ENCODE measurements at places on chromosomes 16 and 17.

- peak; percentile 87 for DNase-seq
Measured at GRCh38 chr17:2797637-2798036, 1.4 kb downstream of the RAP1GAP2 start.

DNA sequence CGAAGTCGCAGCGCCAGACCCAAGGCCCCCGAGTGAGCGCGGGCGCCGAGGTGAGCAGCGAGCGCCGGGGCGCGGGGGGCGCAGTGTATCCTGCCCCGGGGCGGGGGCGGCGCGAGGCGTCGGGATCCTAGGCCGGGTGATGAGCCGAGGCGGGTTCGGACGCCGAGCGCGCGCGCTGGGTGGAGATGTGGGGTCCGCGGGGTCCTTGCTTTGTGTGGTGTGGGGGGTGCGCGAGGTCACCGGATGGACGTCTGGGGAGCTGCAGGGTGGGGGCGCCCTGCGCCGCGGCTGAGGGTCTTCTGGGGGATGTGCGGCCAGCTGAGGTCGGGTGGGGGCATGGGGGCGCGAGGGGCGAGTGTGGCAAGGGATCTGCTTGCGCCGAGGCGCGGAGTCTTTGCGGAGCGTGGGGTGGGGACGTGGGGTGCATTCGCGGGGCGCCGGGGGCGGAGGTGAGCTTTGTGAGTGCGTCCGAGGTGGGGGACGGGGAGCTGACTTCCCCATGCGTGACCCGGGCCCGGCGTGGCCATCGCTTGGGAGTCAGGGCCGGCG lies 560 bp downstream of the RAI1 start:
- DNase-seq, result no peak

DNA sequence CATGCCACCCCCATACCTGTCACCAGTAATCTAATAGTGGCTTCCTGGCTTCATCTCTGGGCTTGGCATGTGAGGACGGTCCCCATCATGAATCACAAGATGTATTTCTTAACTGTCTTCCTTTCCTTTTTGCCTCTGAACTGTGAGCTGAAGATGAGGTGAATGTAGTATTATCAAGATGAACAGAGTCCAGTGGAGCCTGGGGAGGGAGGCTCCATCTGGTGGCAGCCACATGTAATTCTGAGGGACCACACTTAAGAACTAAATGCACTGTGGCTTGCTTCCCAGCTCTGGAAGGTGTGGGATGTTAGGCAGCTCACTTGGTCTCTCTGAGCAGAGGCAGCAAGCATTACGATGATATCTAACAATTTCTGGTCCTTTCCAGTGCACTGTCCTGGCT lies 354.9 kb upstream of the ASIC2 start:
- DNase-seq, result no peak

GRCh38 chr16:24255456-24256371 lies at the start of gene CACNG3:
CACNG3 (plus strand) TSS chr16:24256335; CDS start chr16:24256755, 420 bp downstream.
- no peak for DNase-seq

DNA sequence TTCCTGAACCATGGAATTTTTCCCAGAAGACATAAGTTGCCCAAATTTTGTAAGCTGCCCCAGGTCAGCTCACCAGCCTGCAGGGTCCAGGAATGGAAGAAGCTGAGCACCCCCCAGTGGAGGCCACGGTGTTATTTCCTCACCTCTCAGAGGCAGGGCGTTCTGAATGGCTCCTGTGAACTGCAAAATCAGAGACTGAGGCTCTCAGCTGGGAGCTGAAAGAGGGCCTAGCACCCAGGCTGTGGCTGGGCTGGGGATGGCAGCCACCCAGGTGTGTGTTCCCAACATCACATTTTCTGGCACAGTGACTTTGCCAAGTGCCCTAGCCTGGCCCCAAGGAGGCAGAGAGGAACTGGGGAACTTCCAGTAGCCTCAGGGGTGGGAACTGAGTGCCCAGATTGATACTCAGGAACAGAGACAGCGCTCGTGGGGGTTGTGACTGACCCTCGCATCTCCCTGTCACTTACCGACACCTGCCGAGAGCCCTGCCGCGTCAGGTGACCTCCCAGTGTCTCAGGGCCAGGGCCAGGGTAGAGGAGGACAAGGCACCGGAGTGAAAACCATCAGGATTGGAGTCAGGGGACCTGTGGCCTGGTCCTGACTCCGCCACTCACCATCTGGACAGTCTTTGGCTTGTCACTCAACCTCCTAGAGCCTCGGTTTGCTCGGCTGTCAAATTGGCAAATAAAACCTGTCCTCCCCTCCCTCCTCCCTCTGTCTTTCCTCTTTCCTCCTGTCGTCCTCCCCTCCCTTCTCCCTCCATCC lies 11.3 kb downstream of the CACNG4 start:
- no peak for DNase-seq

DNA sequence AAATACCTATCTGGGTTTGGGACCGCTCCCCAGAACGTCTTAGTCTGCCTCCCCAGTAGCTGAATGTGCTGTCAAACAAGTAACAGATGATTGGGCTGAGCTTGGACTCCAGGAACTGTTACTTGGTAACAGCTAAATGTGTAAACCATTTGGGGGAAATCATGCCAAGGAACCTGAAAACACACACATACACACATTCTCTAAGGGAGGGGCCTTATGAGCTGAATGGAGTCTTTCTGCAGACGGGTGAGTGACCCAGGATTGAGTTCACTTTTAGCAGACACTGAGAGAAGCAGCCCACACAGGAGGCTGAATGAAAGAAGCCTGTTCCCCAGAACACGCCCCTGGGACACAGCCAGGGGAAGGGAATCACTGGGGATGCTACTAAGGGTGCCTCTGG lies 1.6 kb downstream of the ACLY start:
- no peak for DNase-seq

DNA sequence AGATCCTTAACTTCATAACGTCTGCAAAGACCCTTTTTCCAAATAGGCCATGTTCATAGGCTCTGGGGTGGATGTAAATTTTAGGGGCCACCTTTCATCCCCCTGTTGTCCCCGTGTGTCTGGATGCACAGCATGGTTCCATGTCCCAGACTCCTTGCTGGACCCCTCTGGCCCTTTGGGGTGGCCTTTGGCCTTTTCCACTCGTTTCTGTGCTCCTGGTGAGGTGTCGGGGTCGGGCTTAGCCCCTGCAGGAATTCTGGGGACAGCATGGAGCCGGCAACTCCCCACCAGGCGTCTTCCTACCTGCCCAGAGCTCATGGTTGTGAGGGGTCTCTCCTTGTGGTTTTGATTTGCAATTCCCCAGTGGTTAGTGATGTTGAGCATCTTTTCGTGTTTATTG lies 183.5 kb downstream of the SEC14L1 start:
- DNase-seq, result no peak

GRCh38 chr17:81309140-81309858 lies 14.2 kb upstream of the SLC38A10 start:
- no peak for DNase-seq

- no peak for DNase-seq
Measured at GRCh38 chr16:75323933-75324332, 72.5 kb upstream of the BCAR1 start.

DNA sequence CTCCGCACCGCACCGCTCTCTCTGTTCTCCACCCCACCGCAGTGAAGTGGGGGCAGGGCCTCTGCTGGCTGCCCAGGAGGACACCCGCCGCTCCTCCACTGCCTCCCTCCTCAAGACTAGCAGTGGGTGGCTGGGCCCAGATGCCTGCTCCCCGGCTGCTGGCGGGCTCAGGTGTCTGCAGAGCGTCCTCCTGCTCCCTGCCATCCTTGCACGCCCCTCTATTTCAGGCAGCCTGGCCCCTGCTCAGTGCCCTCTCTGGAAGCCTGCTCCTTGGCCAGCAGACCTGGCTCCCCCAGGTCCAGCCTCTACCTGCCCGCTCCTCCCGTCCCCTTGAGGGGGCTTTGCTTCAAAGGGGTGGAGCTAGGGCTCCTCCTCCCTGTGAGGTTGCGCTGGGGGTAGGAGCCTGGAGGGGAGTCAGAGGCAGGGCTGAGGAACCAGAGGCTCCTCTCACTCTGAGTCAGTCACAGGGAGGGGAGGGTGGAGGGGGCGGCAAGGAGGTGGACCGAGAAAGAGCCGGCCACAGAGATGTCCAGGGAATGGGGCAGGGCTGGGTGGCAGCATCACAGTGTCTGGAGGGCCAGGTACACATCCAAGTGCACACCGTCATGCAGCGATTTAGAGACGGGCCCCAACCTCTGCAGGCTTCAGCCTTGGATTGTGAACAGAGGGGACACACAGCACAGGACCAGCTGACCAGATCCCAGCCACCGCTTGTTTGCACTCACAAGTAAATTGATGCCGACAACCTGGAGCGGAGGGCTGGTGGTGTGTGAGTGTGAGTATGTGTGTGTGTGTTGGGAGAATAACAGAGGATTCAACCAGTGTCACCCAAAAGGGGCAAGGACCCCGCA lies 9.8 kb upstream of the TMEM92 start:
- no peak for DNase-seq

- DNase-seq, result no peak
Measured at GRCh38 chr17:68941761-68942160, 13.4 kb downstream of the ABCA8 start.

DNA sequence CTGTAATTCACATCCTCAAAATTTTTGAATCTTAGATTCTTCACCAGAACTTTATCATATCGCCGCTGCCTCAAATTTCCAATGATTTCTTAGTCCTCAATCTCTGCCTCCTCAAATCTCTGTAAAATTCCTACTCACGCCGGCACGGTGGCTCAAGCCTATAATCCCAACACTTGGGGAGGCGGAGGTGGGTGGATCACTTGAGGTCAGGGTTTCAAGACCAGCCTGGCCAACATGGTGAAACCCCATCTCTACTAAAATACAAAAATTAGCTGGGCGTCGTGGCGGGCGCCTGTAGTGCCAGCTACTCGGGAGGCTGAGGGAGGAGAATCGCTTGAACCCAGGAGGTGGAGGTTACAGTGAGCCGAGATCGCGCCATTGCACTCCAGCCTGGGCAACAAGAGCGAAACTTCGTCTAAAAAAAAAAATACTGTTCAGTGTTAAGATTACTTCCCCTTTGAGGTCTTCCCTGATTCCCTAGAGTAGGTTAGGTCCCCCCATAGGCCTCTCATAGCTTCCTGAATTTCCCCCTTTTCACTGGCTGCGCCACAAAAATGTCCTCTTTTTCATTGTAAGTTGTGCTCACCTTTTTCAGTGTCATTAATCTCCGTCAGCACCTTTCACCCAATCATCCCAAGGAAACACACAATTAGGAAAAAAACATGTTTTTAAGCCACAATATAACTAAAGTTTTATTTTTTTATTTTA lies 919 bp upstream of the CBX1 start:
- DNase-seq, result no peak

GRCh38 chr16:86640265-86640843 lies 62.0 kb downstream of the FOXL1 start:
- DNase-seq, result no peak

- DNase-seq, result no peak
Measured at GRCh38 chr17:45372325-45372869, 55.6 kb upstream of the MAP3K14 start.

GRCh38 chr17:30922235-30923030 lies 688 bp downstream of the ADAP2 start:
- DNase-seq, result no peak

GRCh38 chr16:80954985-80955384 lies 51.7 kb downstream of the CMC2 start:
- DNase-seq, result no peak

DNA sequence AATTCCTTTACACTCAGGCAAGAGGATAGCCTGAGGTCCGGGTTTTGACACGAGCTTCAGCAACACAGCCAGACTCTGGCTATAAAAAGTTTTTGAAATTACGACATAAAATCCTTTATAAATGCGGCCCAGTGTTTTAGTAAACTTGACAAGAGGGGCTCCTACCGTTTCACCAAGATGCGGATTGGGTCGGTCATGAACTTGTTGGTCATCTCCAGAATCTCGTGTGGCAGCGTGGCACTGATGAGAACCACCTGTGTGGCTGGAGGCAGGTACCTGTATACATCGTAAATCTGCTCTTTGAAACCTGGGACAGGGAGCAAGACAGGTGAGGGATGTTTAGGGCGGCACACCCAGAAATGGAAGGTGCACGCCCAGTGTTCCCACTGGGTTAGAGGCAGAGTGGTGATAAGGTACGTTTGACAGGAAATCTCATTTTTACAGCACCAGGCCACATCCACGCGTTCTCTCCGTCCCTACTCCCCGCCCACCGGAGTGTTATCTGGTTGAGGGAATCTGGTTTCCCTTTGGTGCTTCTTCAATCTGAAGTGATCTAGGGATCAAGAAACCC lies 8.0 kb downstream of the EIF4A3 start:
- no peak for DNase-seq

GRCh38 chr16:74271872-74272271 lies 24.7 kb upstream of the PSMD7 start:
- no peak for DNase-seq

GRCh38 chr16:81482329-81483063 lies 37.9 kb downstream of the CMIP start:
- no peak for DNase-seq

GRCh38 chr17:27984816-27985215 lies 57.7 kb upstream of the NLK start:
- no peak for DNase-seq

DNA sequence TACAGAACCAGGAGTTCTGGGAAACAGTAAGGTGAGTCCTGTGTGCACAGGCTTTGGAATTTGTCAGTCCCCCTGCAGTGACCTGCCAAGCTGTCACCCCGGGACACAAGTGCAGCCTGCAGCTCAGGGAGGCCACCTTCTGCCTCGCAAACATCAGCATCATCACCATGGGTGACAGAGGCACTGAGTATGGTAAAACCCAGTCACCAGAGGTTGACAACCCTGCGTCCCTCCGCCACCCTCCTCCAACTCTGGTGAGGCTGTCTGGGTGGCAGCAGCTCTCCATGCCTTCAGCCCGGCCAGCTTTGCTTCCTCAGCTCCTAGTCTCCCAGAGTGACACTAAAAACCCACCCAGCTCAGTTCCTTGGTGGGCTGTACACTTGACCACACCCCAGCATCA lies 221.0 kb downstream of the CPPED1 start:
- DNase-seq, result no peak

GRCh38 chr17:55453839-55454557 lies 32.4 kb upstream of the MMD start:
- no peak for DNase-seq

DNA sequence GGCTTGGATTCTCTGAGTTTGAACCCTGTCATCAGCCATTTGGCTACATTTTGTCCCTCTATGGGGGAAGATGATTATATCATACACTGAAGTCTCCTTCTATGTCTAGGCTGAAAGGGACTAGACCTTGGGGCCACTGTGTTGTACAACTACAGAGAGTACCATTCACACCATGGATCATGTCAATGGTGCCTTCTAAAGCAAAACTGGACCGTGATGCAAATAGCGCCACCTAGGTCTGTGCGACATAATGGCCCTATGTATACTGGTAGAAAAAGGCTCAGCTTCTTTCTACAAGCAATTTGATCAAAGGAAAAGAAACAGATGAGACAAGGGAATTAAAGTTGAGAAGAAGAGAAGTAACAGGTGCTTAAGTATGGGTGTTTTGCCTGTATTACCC lies 100.7 kb downstream of the LYRM1 start:
- no peak for DNase-seq

DNA sequence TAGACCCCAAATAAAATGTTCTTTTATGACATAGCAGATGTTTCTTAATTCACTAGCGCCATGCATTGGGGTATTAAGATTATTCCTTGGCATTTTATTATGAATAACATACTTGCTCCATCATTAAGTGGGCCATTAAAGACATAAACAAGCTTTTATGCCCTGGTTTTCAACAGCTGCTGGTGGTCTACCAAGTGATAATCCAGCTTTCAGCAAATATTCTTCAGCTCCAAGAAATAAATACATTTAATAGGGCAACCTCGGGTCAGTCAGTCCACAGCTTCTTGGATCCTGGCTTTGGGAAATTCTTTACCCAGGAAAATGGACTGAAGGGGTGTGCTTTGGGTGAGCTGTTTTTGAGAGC lies 217.3 kb upstream of the IRX3 start:
- no peak for DNase-seq

- DNase-seq, result no peak
Measured at GRCh38 chr16:82082543-82083244, 47.6 kb downstream of the HSD17B2 start.
